ENCODE measurements at places on chromosomes 11 and 22.
A peak's percentile ranks its signal among the peaks of the same experiment; 100 is the strongest.

GRCh38 chr22:37905534-37906363 is at the start of gene MICALL1:
TSS of gene MICALL1 (plus strand) at chr22:37906297. CDS start at chr22:37906423, 126 bp downstream.
- DNase-seq, result peak; percentile 54

DNA sequence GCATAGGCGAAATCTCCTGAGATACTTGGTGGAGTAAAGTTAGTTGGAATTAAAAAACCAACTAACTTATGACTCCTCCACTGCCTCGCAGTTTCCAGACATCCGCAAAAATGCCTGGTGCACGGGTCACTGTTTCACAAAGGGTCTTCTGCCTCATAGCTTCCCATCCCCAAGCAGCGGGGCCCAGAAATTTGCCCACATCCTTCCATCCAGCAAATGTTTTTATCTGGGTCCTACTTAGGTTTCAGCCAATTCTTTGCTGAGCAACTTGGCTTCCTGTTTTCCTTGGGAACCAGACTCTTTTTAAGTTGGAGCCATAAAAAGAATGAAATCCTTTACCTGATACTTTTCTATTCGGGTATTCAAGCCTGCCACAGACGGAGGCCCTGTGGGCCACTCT is 36.2 kb downstream of the FZD4 start:
- DNase-seq, result no peak

DNA sequence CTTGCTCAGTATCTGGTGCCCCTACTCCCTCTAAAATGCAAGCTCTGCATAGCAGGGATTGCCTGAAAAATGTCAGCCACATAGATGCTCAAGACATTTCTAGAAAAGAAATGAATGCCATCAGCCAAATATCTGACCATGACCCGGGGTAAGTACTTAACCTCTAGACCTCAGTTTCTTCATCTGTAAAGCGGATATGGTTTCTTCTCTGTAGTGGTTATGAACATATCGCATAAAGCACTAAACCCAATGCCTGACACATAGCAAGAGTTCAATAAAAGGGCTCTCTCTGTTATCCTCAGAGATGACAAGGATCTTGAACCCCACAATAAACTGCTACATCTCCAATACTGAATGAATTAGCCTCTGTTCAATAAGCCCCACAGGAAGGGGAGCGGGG is 122.6 kb downstream of the ABTB2 start:
- no peak for DNase-seq

DNA sequence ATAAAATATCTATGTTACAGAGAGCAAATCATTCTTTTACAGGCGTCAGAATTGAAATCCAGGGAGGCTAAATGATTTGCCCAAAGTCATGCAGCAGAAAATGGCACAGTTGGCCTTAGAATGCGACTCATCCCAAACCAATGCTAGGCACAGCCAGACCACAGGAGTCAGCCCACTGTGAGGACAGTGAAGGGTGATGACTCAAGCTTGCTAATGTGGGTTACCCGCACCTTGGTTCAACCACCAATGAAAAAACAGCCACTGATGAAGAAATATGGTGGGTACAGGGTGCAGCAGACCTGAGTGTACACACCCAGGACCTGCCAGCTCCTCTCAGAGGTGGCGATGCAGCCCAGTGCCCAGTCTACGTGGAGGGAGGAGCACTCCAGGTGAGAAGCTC is 89.7 kb downstream of the ZC3H12C start:
- no peak for DNase-seq

GRCh38 chr22:30416403-30416802 is 9.2 kb upstream of the MTFP1 start:
- no peak for DNase-seq

- DNase-seq, result no peak
These were observed 10.4 kb downstream of the APOL2 start for GRCh38 chr22:36228944-36229343.

GRCh38 chr22:20642668-20643179 is 131.2 kb upstream of the SERPIND1 start:
- no peak for DNase-seq

- DNase-seq, result no peak
These were observed 73.5 kb downstream of the TIMP3 start for GRCh38 chr22:32874976-32875375.

DNA sequence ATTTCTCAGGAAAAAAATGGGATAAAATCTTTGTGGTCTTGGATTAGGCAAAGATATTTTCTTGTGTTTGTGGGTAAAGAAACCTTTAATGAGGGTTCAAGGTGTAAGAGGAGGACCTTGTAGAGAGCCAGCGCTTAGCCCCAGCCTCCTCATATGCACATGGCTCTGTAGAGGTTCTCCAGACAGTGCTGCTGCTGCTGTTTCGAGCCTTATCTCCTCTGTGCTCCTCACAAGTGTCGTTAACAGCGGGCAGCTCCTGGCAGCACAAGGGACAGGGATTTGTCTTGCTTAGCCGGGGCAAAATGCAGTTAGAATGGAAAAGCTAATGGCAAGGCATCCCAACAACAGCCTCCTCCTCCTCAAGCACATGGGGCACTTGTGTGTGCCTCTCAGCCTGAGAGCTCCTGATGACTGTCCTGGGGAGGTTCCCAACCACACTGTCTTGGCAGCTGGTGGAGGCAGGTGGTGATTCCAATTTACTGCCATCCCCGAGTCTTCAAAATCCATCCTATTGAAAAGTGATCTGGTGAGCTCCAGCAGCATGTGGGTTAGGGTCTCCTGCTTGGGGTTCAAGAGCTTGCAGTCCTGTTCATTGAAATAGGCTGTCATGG is 7.6 kb upstream of the MSANTD2 start:
- DNase-seq, result no peak
